ENCODE measurements at places on chromosomes 6 and 20. TPM values are rescaled to one million over a fixed set of nuclear protein-coding genes. Genes with fewer than 3 reads are reported as not detected.

Gene KIFC1
- total RNA-seq: 14.0 TPM

Gene MATN4
- not detected for total RNA-seq

Gene OR2J3
- not detected for total RNA-seq

Gene WFDC12
- not detected for total RNA-seq

Gene SLC17A2
- not detected for total RNA-seq

Gene C2
- total RNA-seq: not detected

Gene KCNB1
- total RNA-seq: not detected

Gene CYP24A1
- 5.7 TPM for total RNA-seq

Gene HLA-DRB1
- not detected for total RNA-seq

Gene FAM210B
- 28.9 TPM for total RNA-seq

Gene RCAN2
- 0.23 TPM for total RNA-seq

Gene OPRL1
- 0.30 TPM for total RNA-seq

Gene KIF25
- not detected for total RNA-seq

Gene RAB44
- total RNA-seq: not detected

Gene MEI4
- total RNA-seq: not detected

Gene GNMT
- total RNA-seq: not detected

Gene MYB
- total RNA-seq: not detected

Gene BANF2
- total RNA-seq: not detected

Gene FAM83D
- total RNA-seq: 68.2 TPM

Gene CASS4
- total RNA-seq: not detected

Gene PMEPA1
- total RNA-seq: 63.2 TPM

Gene HIVEP1
- 14.0 TPM for total RNA-seq

Gene BPI
- total RNA-seq: not detected

Gene SNAP91
- total RNA-seq: not detected

Gene HUS1B
- total RNA-seq: 0.55 TPM

Gene TMC2
- not detected for total RNA-seq

Gene NHLRC1
- 2.0 TPM for total RNA-seq

Gene FLRT3
- total RNA-seq: 38.8 TPM

Data from hair follicular keratinocyte (primary cell).